ENCODE measurements at places on chromosomes 12 and 14.

- DNase-seq = no peak
Observed at GRCh38 chr12:75315518-75315917, 14.6 kb downstream of the CAPS2 start.

- no peak for DNase-seq
Observed at GRCh38 chr14:55073856-55074255, 22.4 kb downstream of the MAPK1IP1L start.

GRCh38 chr12:120496413-120497340 lies 764 bp downstream of the DYNLL1 start:
- no peak for DNase-seq

GRCh38 chr12:19910681-19911080 lies 457.7 kb upstream of the PDE3A start:
- DNase-seq = no peak

GRCh38 chr12:111310076-111310870 lies 58.6 kb downstream of the PHETA1 start:
- DNase-seq = no peak

GRCh38 chr14:80404413-80404812 lies 193.1 kb upstream of the DIO2 start:
- DNase-seq = no peak

GRCh38 chr14:103748534-103748857 lies 32.9 kb downstream of the ZFYVE21 start:
- no peak for DNase-seq

- DNase-seq = no peak
Observed at GRCh38 chr12:34051486-34051885, 29.2 kb downstream of the ALG10 start.

- no peak for DNase-seq
Observed at GRCh38 chr14:19920021-19920657, at the start of gene OR4K5. Gene OR4K5 (plus strand): TSS chr14:19920607. CDS start chr14:19920607, 0 bp downstream.

GRCh38 chr14:39229601-39230110 lies 4.1 kb upstream of the MIA2 start:
- no peak for DNase-seq

Measured in NCI-H1436 treated with DMSO at 0.1 percent for 48 hours (cell line).